ENCODE measurements at places on chromosomes 4 and X.

DNA sequence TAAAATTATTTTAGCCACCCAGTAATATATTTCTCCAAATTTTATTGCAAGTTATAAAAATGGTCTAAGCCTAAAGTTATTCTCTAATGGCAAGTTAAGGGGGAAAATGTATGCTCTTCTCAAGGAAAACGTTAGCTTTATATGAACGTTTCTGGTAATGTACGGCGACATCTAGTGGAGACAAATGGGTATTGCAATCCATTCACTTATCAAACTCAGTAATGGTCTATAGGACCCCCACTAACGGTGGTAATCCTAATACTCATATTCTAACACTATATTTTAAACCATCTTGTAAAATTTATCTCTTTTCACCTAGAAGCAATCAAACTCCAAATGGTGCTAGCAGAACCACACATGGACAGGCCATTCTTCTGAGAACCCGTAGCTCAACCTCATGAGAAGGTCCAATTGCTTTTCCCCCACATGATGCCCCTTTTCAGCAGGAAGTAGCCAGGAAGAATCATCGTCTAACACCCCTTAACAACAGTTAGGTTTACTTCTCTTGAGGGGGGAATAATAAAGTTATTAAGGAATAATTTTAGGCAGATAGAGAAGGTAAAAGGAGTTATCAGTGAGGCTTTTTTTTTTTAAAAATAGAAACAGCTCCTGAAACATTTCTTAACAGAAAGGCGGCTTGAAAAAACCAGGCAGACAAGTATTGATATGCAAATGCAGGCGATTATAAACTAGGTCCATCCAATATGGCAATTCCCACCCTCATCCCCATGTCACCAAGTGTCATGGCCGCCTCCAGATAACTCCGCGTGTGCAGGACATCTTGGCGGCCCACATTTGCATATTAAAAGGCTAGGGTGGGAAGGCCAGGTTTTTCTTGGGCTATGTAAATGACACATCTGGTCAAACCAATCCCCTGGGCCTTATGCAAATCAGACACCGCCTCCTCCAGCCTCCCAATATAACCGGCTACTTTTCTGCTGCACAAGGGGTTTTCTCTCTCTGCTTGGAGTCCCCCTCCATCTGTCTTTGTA, 35.0 kb downstream of the NUDT11 start:
- no peak for DNase-seq

DNA sequence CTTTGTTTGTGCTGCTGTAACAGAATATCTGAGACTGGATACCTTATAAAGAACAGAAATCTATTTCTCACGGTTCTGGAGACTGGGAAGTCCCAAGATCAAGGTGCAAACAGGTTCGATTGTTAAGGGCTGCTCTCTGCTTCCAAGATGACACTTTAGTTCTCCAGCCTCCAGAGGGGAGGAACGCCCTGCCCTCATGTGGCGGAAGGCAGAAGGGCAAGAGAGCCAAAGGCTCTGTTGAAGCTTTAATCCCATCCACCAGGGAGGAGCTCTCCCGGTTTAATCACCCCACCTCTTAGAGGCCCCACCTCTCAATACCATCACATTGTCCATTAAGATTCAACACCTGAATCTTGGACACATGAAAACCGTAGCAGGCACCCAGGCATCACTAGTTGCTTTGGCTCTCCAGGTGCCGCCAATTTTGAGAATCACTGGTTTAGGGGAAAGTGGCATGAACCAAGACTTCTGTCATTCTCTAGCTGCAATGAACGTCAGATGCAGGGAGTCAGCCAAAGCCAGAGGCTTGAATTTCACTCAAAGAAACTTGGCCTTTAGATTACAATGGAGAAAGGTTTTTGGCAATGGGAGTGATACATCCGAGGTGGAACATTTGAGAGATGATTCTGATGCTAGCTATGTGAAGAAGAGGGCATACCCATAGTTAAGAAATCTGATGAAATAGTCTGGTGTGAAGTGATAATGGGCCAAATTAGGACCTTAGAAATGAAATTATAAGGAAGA, 15.7 kb downstream of the FHL1 start:
- DNase-seq: peak; percentile 58

- no peak for DNase-seq
These were observed 16.7 kb downstream of the HMX1 start for GRCh38 chr4:8854931-8855330.

DNA sequence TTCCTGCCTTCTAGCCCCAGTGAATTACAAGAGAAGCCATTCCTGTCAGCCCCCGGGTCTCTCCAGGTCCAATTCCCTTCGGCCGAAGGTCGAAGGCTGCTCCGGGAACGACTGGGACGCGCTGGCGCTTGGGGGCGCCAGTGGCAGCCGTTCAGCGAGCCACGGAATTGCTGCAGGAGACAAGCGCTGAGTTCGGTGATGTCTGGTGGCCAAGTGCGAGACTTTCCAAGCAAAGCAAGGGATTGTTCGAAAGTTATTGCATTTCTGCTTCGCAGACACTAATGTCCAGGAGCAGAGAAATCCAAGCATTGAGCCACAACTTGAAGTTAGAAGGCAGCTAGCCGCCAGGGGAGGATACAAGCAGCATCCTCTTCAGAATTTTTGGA, 1.1 kb upstream of the DKK2 start:
- no peak for DNase-seq
